ENCODE measurements at places on chromosomes 3 and 15. TPM values are rescaled to one million over a fixed set of nuclear protein-coding genes. Genes with fewer than 3 reads are reported as not detected.

DNA sequence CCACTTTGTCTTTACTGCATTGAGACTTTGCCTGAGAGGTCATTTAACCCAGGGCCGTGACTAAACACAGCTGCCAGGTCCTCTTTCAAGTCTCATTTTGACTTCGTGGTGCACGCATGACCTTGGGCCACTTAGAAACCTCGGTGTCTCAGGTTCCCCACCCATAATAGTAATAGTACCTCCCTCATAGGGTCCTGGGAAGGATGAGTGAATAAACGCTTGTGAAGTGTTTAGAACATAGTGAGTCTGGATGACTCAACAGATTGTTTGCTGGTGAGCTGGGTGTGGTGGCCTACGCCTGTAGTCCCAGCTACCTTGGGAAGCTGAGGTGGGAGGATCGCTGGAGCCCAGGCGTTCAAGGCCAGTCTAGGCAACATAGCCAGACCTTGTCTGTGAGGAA, 56.3 kb downstream of the BDH1 start:
- no peak for DNase-seq

The AMOTL2 gene
- total RNA-seq = 77.8 TPM

The ELL3 gene
- 5.1 TPM for total RNA-seq

The PATL2 gene
- total RNA-seq = 4.5 TPM
